Activated CD4-positive, alpha-beta memory T cell treated with anti-CD3 and anti-CD28 coated beads for 36 hours (primary cell): ENCODE measurements at places on chromosomes 16 and 17. TPM values are rescaled to one million over a fixed set of nuclear protein-coding genes. Genes with fewer than 3 reads are reported as not detected.

The SLX4 gene
- 13.4 TPM for total RNA-seq

The NFE2L1 gene
- 82.4 TPM for total RNA-seq

The MT4 gene
- not detected for total RNA-seq

The LGALS9C gene
- total RNA-seq = not detected

The FMNL1 gene
- total RNA-seq = 331 TPM

The ZP2 gene
- total RNA-seq = not detected

The APRT gene
- 270 TPM for total RNA-seq

The DHRS7C gene
- total RNA-seq = not detected

The ADAM11 gene
- total RNA-seq = 0.12 TPM

The CMIP gene
- 36.6 TPM for total RNA-seq

The SMPD3 gene
- 0.07 TPM for total RNA-seq

The SPATA32 gene
- not detected for total RNA-seq

The AHSP gene
- not detected for total RNA-seq

The MT1A gene
- total RNA-seq = 0.94 TPM

The KCNAB3 gene
- 5.3 TPM for total RNA-seq

The CARHSP1 gene
- 73.1 TPM for total RNA-seq

The VTN gene
- not detected for total RNA-seq

The NPIPA2 gene
- total RNA-seq = 4.8 TPM

The ZNF174 gene
- 7.3 TPM for total RNA-seq

The IRX5 gene
- total RNA-seq = 0.17 TPM

The TPSAB1 gene
- not detected for total RNA-seq
